WERI-Rb-1 (cell line): ENCODE measurements at places on chromosomes 6 and 20.

GRCh38 chr6:127198549-127198948 is 68.1 kb upstream of the RNF146 start:
- DNase-seq = no peak

DNA sequence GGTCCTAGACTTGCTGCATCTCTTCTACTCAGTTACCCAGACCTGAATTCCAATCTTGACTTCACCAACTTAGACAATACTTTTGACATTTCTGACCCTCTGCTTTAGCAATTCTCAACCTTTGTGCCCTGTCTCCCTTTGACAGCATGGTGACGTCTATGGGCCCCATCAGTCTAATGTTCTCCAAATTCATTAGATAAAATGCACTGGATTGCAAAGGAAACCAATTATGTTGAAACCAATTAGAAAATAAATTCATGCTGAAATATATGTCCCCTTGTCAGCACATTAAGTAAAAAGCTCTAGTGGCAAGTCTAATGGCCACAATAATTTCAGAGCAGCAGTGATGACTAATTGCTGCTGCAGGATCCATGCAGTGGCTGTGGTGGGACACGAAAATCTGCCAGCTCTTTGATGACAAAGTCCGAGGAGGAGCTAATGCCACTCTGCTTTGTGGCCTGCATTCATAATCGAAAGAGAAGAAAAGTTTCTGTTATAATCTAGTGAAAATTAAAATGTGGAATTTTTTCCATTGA is 64.0 kb downstream of the BFSP1 start:
- no peak for DNase-seq

- DNase-seq = no peak
Measured at GRCh38 chr20:20677186-20677585, 35.3 kb downstream of the RALGAPA2 start.

GRCh38 chr6:169370054-169370453 is 116.4 kb upstream of the THBS2 start:
- DNase-seq = no peak

DNA sequence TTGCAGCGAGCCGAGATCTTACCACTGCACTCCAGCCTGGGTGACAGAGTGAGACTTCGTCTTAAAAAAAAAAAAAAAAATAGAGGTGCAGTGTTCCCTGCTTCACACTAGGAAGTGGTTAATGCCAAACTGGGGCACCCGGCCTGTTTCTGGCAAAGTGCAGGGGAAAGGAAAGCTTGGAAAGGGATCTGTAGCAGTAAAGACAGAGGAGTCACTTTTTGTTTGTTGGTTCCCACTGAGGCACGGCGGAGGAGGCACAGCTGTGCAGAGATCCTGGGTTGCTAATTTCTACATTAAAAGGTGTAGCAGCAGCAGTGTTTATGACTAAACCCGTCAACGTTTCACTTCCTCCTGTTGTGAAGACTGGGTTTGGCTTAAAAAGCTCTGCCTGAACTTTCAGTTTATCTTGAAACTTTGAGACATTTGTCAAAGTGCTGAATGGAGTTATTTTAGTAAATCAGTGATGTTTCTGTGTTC is 125.6 kb downstream of the CARMIL1 start:
- DNase-seq = no peak

- no peak for DNase-seq
Measured at GRCh38 chr6:24761193-24761835, 13.4 kb upstream of the GMNN start.

DNA sequence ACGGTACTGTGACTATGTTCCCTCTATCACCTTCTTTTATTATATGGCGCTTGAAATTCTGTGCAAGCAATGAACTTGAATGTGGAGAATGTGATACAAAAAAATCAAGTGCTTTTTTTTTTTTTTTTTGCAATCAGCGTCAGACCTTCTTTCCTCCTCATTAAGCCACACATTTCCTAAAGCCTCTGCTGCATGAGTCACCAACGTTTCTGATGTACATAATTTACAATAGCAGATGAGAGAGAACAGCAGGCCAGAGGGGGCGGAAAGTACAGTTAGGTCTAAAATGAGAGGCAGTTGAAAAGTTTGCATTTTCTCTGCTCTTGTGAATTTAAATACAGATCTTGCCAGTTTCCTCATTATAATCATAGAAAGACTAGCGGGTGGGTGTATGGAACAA is 114.6 kb upstream of the RIPOR2 start:
- DNase-seq = no peak

DNA sequence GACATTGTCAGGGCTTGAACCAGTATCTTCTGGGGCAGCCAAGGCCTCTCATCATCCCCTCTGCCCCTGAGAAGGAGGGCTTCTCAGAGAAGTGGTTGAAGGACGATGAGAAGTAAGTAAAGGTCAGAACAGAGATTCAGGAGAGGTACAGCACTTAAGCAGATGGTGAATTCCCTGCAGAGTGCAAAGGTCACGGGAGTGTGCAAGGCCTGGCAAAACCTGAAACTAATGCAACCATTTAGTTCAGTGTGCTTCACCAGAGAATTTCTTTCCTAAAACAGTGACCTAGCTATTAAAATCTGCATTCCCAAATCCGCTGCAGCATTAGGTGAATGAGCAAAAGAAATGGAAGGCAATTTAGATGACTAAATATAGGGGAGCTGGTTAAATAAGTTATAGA is 58.4 kb downstream of the TRERF1 start:
- DNase-seq = no peak

DNA sequence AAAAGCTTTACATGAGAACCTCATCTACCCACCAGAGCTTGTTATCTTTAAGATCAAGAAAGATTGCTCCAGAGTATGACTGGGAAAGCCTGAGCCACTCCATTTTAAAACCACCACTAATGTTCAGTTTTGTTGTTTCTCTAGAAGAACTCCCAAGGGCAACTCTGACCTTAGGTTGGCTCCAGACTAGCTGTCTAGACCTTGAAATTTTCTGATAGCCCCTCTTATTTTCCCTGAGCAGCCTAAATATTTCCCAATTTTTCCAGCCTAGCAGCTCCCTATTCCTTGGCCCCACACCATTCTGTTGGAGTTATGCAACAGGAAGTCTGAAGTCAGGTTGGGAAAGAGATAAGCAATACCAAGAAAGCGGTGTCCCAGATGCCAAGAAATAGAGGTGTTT is 84.6 kb upstream of the TCF21 start:
- DNase-seq = no peak

DNA sequence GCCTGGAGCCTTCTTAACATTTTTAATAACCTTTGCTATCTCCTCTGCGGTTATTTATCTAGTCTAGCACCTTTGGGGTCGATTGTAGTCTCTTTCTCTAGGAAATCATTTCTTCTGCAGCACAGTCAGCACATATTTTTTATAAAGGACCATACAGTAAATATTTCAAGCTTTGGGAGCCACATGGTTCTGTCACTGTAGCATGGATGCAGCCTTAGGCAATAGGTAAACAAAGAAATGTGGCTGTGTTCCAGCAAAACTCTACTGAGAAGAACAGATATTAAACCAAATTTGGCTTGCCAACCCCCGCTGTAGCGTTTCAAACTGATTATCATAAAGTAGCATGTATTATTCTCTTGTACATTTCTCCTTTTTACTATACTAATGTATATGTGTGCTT is 95.7 kb downstream of the SLC23A2 start:
- DNase-seq = no peak

DNA sequence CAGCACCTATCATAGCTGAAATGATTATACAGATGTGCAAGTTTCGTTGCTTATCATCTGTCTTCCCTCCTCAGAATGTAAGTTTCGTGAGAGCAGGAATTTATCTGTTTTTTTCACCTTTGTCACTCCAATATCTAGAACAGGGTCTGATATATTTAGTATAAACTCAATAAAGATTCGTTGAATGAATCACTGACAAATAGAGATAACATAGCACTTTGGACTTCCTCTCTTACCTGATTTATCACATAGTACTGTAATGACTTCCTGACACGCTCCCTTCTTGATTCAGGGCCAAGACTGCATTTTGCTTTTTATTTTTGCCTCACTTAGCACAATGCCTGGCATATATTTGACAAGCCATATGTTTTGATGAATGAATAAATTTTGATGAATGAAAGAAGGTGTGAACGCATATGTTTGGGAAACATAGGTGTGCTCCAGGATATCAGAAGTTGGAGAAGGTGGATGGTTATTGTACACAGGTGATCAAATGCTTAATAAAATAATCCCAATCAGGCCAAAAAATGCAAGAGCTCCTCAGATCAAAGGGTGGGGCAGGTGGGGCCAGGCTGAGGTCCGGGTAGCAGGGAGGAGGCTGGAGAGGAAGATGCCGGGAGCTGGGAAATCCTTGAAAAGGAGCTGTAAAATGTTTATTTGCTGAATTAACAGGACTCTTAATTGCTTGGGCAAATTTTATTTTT is 33.0 kb downstream of the PIM1 start:
- no peak for DNase-seq

- DNase-seq = peak; percentile 91
Measured at GRCh38 chr20:62675156-62675876, 33.0 kb downstream of the SLCO4A1 start.

DNA sequence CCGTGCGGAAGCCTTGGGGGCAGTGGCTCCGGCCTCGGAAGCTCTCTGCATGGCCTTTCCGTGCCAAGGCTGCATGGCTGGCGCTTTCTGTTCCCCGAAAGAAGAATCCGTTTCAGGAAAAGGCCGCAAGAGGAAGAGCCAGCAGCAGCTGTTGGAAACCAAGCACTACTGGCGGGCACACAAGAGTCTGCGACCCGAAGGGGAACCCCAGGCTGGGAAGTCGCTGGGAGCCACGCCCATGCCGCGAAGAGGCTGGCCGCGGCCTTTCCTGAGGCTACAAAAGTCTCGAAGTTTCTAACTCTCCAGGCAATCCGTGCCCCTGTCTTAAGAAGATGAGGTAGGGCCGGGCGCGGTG is at the start of gene CGAS:
Gene CGAS, minus strand, starts transcription at position 191 of the 355 bp plus-strand sequence. Its CDS starts 116 bp downstream, at position 75.
- no peak for DNase-seq

DNA sequence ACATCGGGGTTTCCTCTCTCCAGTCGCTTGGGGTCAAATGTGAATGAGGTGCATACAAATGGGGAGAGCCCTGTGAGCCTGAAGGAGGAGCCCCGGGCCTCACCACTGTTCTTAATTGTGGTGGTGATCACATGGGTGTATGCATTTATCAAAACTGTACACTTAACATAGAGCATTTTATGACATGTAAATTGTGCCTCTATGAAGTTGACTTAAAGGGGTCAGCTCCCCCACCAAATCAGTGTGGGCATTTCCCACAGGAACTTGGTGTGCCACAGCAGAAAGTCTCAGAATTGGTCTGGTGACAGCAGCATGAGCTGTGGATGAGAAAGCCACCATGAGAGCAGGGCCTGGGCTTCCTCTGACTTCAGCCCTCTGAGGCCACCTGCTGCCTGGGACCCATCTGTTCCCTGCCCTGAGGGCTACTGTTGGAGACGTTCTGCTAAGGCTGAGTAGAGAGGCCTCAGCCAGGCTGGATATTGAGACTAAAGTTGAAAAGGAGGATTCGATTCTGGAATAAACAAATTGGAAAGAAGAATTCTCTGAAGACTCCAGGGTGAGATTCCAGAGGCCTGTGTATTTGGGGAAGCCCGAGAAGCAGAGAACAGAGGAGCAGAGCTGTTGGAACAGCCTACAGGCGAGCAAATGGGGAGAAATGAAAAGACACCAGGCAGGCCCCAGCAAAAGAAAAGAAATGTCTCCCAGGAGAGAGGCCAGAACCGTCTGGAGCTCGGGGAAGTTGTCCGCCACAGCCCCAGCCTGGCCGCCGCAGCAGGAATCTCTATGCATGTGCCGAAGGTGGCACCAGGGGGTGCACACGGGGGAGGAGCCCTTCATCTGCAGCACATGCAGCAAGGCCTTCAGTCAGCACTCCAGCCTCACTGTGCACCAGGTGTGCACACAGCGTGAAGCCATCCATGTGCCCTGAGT is 37.6 kb upstream of the XRN2 start:
- DNase-seq = peak; percentile 27

- DNase-seq = no peak
Measured at GRCh38 chr6:10873374-10873773, 8.5 kb downstream of the GCM2 start.

DNA sequence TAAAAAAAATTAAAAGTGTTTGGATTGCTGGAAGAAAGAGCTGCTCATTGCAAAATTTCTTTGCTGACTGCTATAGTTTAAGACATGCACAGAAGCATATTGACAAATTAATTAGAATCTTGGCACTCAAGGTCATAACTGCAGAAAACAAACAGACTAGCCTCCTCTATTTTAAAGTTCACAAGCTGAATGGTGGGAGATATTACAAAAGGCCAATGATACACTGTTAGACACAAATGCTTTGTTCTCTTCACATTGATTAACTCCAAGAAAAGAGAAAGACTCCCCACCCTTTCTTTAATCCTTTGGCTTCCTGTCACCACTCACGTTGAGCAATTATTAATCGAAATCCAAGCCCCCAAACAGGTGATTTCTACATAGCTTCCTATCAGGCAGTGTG is 69.1 kb downstream of the PTCHD4 start:
- no peak for DNase-seq

GRCh38 chr6:40978687-40979289 is 60.2 kb downstream of the UNC5CL start:
- DNase-seq = no peak

GRCh38 chr20:14848806-14849205 is 511.4 kb upstream of the FLRT3 start:
- DNase-seq = no peak
